ENCODE measurements at places on chromosomes 2 and 18.

DNA sequence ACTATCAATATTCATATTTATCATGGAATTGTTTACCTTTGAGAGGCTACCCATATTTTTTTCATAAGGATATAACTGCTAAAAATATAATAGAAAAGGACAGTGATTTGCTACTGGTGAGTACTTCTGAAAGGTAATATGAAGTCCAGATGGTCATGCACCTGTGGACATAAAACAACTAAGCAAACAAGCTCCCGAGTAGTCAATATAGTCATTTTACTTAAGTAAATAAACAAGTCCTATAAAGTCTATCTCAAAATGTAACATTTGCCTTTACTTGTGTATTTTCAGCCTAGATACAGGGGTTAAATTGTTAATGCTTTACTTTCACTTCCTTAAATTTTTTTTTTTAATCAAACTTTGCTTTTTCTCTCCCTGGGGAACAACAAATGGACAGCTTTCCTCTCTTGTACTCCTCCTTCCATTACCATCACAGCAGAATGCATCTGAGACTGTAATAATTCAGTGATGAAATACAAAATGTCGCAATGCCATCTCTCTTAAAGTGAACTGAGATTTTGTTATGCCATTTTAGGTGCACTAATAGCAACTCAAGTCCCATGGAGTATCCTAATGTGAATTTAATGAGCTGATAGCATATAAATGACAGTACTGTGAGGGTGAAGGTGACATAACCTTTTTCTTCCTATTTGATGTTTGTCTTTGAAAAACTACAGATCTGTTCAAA is 1325.4 kb upstream of the ZEB2 start:
- DNase-seq, result no peak

- no peak for DNase-seq
These were observed 20.7 kb downstream of the NRXN1 start for GRCh38 chr2:51011254-51011653.

DNA sequence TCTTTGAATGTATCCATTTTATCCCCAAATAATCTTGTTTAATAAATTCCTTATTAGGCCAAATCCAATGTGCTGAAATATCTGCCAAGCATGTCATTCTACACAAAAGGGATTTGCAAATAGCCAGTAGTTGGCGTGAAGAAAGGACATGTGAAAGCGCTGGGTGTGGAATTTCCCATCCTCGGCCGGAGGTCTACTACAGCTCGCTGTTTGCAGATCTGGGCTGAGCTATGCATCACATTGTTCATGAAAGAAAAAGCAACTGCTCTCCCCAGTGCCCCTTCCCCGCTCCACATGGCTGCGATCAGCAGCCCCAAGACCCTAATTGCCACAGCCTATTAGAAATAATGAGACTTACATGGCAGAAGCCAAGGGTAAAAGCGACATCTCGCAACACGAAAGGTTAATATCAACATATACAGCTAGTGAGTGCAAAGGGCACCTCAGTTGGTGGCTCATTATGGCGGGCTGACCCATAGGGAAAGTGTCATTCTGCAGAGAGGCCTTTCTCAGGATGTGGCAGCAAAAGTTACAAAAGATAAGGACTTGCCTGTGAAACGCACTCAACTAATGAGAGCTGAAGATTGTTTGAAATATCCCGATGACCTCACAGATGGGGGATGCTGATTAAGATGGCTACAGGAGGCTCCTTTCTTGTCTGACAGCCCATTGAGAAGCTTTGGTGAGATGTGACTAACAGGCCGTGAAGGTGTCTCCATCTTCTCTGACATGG is 126.9 kb upstream of the CYP1B1 start:
- no peak for DNase-seq

DNA sequence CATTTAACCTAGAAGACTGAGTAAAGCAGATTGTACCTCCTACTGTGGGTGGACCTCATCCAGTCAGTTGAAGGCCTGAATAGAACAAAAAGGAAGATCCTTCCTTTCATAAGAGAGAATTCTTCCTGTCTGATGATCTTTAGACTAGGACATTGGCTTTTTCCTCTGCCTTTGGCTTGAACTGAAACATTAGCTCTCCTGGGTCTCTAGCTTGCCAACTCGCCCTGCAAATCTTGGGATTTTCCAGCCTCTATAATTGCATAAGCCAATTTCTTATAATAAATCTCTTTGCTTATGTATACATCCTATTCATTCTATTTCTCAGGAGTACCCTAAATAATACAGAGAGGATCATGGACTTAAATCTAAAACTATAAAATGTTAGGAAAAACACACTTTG is 6.2 kb upstream of the KDSR start:
- DNase-seq, result no peak

- DNase-seq, result no peak
These were observed 323.3 kb downstream of the TRIB2 start for GRCh38 chr2:13040043-13040442.

DNA sequence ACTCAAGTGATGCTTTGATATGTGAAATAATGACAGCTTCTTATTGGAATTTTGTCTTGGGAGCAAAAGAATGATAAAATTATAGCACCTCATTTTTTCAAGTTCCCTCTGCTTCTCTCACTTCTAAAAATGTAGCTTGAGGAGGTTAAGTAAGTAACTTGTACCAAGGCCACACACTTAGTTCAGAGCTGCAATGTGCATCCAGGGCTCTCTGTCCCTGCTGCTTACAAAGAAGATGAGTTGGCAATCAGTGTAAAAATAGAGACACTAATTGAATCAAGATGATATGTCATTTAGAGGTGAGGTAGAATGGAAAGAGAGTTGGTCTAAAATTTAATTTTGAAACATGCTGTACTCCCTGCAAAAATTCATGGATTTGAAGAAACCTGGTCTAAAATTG is 312.0 kb upstream of the TNP1 start:
- DNase-seq, result no peak

GRCh38 chr2:25123682-25124081 is 44.7 kb downstream of the POMC start:
- DNase-seq, result no peak

- peak; percentile 74 for DNase-seq
These were observed 57.7 kb upstream of the PXDN start for GRCh38 chr2:1802046-1802445.

DNA sequence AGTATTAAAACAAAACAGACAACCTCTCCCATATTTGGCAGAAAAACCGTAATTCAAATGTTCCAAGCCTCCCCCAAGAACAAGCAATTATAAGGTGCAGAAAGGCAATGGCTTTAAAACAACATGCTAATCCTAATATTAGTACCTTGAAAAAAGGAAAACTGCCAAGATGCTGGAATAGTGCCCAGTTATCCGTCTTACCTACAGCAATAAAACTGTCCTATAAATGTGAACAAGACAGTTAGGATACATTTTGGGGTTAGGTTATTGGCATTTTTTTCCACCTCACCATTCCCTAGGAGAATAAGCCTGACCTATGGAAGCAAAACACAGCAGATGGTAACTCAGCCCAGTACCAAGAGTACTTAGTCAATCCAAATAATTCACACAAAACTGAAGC is 83.2 kb downstream of the TCF4 start:
- peak; percentile 53 for DNase-seq

DNA sequence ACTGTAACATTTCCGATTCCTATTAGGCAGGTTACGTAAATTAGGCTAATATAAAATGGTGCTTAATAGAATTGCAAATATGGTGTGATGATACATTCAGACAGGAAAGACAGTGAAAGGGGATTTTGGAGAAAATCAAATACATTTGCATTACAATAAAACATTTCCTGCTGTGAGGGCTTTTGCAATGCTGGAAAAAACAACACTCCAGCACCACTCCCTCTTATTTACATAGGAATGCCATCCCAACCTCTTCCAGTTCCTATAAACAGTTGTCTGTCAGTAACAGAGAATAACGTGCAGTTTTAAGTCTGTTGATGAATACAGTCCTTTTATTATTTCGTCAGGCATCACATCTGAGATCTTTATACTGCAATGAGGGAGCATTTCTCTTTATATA is 298.8 kb upstream of the FANCL start:
- DNase-seq, result no peak

DNA sequence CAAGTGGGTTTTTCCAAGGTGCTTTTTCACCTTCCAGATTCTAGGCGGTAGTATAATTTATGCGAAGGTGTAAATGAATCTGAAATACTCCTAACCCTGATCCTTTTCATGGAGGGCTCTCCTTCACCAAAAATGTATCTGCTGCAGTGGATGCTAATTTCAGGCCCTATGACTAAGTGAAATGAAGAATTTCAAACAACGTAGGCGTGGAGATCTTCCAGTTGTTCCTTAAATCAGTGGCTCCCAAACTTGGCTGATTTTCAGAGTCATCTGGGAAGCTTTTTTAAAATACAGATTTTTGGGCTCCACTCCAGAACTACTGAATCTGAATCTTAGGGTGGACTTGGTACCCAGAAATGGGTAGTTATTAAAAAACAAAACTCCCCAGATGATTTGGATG is 5.5 kb downstream of the GCKR start:
- DNase-seq, result no peak

GRCh38 chr2:226911932-226912331 is 76.1 kb downstream of the RHBDD1 start:
- no peak for DNase-seq

GRCh38 chr18:48840491-48840877 is 110.3 kb downstream of the SMAD7 start:
- no peak for DNase-seq

- DNase-seq, result no peak
These were observed 63.6 kb upstream of the HDAC4 start for GRCh38 chr2:239464166-239465016.

DNA sequence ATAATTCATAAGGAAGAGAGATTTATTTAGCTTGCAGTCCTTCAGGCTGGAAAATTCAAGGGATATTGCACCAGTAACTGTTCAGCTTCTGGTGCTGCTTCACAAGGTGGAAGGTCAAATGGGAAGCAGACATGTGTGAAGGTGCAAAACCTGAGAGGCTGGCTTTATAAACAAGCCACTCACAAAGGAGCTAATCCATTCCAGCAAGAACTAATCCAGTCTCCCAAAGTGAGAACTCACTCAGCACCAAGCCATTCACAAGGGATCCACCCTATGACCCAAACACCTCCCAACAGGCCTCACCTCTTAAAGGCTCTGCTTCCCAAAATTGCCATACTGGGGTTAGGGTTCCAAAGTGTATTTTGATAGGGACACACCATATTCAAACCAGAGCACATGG is 1018.4 kb upstream of the ACVR2A start:
- DNase-seq, result no peak

GRCh38 chr2:24885221-24886125 is 34.6 kb downstream of the ADCY3 start:
- DNase-seq, result peak; percentile 54

DNA sequence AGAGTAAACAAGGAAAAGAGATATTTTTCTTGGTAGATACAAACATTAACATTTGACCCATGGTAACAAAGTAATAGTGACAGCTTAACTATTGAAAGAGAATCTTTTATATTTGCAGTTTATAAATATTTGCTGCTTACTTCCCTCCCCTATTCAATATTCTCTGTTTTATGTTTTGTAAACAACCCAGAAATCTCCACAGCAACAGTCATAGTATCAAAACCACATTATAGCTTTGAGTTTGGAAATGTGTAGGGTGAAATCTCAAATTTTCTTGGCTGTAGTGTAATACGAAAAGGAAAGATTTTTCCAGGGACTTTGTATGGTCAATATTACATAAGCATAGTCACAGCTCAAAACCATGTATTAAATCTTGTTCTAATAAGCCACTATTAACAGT is 511.2 kb downstream of the METTL4 start:
- DNase-seq, result no peak

GRCh38 chr2:214560618-214561190 is 149.8 kb downstream of the VWC2L start:
- DNase-seq, result no peak

DNA sequence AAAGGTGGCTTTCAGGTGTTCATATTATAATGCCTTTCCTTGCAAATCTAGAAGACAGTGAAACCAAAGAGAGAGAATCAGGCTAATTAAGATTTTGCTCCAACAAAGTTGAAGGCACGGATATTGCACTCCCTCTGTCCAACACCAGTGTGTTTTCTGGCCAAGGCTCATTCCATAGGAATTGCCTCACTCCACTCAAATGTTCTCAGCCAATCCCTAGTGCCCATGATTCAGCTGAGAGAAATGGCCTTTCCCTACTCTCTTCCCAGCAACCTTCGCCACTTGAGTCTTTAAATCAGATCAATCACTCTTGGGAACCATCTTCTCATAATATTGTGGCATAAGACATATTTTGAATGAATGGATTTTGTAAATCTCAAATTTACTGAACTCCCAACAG is 768.2 kb upstream of the ACVR2A start:
- DNase-seq, result no peak

DNA sequence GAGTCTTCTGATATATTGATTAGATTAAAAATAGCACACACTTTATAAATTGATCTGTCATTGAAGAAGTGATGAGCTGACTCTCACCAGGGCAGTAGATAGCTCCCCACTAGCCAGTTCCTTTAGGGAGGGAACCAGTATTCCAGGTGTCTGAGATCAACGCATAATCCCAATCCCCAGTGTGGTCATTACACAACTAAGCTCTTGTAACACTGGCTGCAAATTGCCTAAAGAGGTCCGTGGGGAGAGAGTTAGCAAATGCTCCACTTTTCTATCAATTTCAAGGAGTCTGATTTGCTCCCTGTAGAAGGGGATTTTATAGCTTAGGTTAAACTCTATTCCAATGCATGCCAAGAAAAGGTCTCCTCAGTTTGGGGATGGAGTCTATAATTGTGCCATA is 7.7 kb downstream of the SLC14A1 start:
- DNase-seq, result no peak

DNA sequence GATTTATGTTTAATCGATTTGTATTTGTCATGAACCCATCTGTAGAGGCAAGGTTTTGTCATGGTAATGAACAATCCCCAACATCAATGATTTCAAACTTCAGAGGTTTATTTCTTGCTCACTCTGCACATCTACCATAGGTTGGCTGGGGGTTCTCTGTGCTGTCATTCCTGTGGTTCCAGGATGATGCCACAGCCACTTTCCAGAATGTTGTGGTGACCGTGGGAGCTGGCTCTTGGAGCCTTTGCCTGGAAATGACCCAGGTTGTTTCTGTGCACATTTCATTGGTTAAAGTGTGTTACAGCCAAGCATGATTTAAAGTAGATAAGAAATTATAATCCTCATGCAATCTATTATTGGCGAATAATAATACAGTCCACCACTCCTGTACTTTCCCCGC is 28.2 kb upstream of the EPAS1 start:
- DNase-seq, result no peak

DNA sequence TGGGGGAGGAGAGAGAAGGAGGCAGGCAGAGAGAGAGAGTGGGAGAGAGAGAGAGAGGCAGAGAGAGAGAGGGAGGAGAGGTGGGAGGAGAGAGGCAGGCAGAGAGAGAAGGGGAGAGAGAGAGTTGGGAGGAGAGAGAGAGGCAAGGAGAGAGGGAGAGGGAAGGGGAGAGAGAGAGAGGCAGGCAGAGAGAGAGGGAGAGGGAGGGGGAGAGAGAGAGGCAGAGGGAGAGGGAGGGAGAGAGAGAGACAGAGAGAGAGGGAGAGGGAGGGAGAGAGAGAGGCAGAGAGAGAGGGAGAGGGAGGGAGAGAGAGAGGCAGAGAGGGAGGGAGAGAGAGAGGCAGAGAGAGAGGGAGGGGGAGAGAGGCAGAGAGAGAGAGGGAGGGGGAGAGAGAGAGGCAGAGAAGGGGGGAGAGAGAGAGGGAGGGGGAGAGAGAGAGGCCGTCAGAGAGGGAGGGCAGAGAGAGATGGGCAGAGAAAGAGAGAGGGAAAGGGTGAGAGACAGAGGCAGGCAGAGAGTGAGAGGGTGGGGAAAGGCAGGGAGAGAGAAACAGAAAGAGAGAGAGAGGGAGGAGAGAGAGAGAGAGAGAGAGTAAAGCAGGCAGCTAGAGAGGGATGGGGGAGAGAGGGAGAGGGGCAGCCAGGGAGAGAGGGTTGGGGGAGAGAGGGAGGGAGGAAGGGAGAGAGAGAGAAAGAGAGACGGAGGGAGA is 122.2 kb upstream of the PXDN start:
- peak; percentile 41 for DNase-seq

- DNase-seq, result no peak
These were observed 347.2 kb upstream of the NETO1 start for GRCh38 chr18:73214970-73215369.
